ENCODE measurements at places on chromosomes 5 and 9. TPM values are rescaled to one million over a fixed set of nuclear protein-coding genes. Genes with fewer than 3 reads are reported as not detected.

SPINK13 gene
- total RNA-seq = not detected

IL9 gene
- not detected for total RNA-seq

KIF24 gene
- 0.32 TPM for total RNA-seq

IL13 gene
- not detected for total RNA-seq

SLC24A2 gene
- not detected for total RNA-seq

PLEKHG4B gene
- not detected for total RNA-seq

HOMER1 gene
- 1.7 TPM for total RNA-seq

SH3PXD2B gene
- total RNA-seq = 0.38 TPM
